Activated CD4-positive, alpha-beta T cell treated with anti-CD3 and anti-CD28 coated beads, Interleukin-2, amount 50 U/mL, for 48 hours (primary cell): ENCODE measurements at places on chromosomes 11 and 22.

GRCh38 chr11:110728476-110728875 lies 16.2 kb upstream of the ARHGAP20 start:
- no peak for DNase-seq

- DNase-seq, result no peak
Observed at GRCh38 chr22:24190159-24190540, 8.9 kb downstream of the SUSD2 start.

GRCh38 chr11:43341159-43341558 lies 17.6 kb upstream of the TTC17 start:
- DNase-seq, result no peak

- DNase-seq, result no peak
Observed at GRCh38 chr11:4560467-4560866, 15.5 kb downstream of the OR52M1 start.

GRCh38 chr11:66568124-66568916 lies at the start of gene CTSF:
TSS of gene CTSF (minus strand) at chr11:66568606. CDS start at chr11:66568486, 120 bp downstream.
- DNase-seq, result peak; percentile 75

DNA sequence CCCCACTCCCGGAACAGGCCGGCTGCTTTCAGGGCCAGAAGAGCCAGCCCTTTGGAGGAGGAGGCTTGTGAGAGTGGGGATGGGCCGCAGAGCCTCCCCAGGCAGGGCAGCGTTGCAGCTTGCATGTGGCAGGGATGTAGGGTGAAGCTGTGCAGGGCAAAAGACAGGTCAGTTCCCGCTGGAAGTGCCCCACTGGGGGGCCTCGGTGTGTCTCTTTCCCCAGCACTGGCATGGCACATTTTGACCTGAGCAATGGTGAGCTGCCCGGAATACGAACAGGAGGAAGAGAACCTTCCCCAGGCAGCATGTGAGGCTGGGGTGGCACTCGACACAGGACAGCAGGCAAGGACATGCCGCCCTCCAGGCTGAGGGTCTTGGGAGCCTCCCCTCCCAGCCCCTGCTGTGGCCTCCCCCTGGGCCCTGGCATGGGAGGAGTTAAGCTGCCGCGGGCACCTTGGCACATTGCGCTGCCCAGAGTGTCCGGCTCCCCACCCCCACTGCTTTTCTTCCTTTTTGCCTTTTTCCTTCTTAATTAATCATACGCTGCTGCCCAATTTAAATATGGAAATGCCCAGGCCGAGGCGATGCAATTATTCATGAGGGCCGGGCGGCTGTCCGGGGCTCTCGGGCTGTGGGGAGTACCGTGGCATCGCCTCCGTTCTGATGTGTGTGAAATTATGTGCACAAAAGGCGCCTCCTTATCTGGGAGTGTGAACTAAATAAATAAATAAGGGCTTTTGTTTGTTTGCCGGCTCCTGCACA lies 76.0 kb upstream of the WNT7B start:
- peak; percentile 53 for DNase-seq

- DNase-seq, result no peak
Observed at GRCh38 chr11:18191376-18191775, 18.7 kb downstream of the MRGPRX4 start.

DNA sequence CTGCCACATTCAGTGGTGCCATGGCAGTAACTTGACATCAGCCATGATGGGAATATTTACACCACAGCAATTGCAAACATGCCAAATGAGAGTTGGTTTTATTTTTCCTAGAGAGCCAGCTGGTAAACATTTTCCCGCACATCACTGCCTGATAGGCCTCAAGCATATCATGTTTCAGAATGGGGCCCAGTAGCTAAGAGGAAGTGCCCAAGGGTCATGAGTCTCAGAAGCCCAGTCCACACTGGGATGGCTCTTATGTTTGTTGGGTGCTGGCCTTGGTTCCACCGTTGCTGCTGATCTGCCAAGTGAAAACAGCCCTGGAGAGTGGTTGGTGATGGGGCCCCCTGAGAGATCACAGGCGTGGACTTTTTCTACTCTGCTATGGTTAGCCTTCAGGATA lies 64.3 kb upstream of the NAV2 start:
- no peak for DNase-seq

DNA sequence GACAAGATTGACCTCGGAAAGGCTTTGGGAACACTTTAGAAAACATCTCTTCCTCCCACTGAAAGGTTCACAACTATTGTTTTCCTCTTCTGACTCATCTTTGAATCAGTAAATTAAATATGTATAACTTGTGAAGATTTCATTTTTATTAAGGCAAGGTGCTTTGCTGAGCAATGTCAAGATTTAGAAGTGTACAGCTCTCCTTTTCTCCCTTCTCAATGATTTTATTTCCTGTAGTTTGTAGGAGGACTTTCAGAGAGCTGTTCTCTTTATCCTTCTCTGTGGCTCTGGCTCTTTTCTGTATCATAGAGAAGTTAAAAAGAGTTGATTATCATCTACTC lies 594.2 kb downstream of the METTL15 start:
- DNase-seq, result no peak

- no peak for DNase-seq
Observed at GRCh38 chr11:35064114-35064800, 74.7 kb upstream of the CD44 start.

- DNase-seq, result no peak
Observed at GRCh38 chr11:20600551-20600950, 1.1 kb downstream of the SLC6A5 start.

GRCh38 chr11:75069473-75069872 lies 27.2 kb downstream of the OR2AT4 start:
- no peak for DNase-seq

- no peak for DNase-seq
Observed at GRCh38 chr11:43508511-43508918, 149.8 kb downstream of the TTC17 start.

- no peak for DNase-seq
Observed at GRCh38 chr11:68528630-68529029, 68.1 kb downstream of the PPP6R3 start.

GRCh38 chr11:118401880-118402590 lies 629 bp downstream of the ATP5MG start:
- no peak for DNase-seq

GRCh38 chr11:43367382-43368178 lies 8.9 kb downstream of the TTC17 start:
- DNase-seq, result no peak

GRCh38 chr11:71062199-71062598 lies 190.2 kb downstream of the SHANK2 start:
- no peak for DNase-seq

DNA sequence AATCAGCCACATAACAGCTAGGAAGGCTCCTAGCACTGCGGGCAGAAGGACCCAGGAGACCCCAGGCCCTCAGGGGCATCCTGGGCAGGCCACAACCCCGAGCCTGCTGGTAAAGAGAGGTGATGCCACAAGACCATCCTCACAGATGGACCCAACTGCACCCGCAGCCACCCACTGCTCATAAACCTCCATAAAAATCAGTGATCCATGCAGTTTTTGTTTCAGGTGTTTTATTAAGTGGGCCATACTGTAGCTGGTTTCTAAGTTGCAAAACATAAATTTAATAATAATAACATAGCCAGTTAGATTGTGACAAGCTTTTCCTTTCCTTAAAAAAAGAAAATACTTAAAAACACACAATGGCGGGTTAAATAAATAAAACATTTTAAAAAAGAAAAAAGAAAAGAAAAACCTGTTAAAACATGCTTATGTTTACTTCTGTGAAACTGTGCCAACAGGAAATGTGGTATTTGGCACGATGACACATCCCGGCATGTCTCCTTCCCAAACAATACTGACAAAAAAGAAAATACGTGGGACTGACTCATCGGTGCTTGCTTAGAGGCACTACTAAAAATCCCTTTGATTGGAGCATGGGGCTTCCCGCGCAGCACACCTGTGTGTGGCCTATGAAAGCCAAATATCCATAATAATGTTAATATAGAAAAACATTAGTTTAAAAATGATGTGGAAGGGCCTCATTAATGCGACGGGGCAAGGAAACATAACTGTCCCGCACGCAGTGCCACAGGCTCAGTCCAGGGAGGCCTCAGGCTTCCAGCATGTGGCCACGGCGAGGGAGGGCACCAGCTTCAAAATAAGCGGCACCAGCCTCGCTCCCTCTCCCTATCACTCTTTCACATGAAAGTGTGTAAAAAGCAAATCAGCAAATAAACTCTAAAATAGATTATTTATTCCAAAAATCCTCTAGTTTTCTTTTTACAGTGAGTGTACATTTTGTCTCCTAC lies 47.5 kb upstream of the SCUBE2 start:
- DNase-seq, result peak; percentile 34

- DNase-seq, result peak; percentile 51
Observed at GRCh38 chr11:72471005-72471898, 36.9 kb upstream of the CLPB start.

DNA sequence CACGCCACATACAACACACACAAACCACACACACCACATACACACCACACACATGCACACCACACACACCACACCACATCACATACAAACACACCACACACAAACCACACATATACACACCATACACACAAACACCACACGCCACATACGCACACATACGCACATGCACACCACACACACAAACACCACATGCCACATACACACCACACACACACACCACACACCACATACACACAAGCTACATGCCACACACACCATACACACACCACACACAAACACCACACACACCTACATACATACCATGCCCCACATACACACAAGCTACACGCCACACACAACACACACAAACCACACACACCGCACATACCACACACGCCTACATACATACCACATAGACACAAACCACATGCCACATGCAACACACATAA lies 15.7 kb upstream of the TH start:
- DNase-seq, result no peak

DNA sequence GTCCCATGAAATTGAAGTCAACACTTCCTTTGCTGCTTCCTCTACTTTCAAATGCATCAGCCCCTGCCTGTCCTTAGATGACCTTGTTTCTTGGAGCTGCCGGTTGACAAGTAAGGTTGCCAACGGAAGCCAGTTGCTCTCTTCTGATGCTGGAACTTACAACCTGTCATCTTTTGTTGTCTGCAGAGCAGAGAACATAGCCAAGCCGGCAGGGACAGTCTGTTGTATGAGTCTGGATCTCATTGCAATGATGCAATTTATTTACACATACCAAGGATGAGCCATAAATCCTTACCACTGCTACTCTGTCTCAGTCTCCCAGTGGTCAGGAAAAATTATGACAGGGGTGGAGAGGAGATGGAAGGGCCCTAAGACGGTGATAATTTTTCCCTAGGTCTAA lies 151.4 kb downstream of the BLID start:
- no peak for DNase-seq

DNA sequence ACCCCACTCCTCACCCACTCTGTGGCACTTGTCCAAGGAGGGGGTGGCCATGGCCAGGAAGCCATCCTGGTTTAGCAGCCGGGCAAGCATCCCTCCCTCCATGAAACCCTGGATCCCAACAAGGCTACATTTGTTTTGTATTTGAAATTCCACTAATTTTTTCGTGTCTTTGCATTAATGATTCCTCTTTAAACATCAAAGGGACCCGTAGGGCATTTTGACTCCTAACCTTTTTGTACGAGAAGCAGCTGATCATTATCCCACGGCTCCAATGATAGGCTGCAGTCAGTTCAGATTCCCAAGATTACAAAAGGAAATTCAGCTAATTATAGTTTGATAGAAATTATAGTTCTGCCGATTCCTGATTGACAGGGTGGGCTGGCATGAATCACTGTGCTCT lies 10.7 kb downstream of the MYEOV start:
- no peak for DNase-seq

DNA sequence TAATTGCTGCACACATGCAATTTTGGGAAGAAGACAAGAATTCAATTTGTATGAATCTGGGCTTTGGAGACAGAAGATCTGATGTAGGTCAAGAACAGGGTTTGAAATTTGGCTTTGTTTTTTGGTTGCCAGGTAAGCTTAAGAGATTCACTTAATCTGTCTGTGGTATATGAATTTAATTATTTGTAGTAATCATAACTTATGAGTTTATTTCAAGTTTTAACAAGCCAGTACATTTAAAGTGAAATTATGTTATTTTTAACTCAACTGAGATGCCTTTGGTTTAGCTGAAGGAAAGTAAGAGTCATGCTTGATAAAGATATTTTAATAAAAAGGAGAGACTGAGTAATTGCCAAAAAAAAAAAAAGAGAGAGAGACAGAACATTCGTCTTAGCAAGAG lies 384.1 kb downstream of the LUZP2 start:
- no peak for DNase-seq

DNA sequence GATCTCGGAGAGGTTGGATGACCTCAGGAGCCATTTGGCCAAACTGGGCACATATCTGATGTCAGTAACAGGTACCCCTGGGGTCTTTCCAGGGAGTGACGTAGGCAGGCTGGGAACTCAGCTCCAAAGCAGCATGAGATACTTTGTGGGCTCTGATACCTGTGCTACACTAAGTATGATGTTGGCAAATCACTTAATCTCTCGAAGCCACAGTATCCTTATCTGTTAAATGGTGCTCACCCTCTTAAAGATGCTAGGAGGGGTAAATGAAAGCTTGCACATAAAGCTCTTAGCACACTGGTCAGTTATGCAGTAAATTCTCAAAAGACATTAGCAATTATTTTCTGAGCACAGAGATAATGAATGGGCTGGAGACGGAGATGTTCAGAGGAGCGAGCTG lies 17.1 kb upstream of the DGKZ start:
- DNase-seq, result no peak

DNA sequence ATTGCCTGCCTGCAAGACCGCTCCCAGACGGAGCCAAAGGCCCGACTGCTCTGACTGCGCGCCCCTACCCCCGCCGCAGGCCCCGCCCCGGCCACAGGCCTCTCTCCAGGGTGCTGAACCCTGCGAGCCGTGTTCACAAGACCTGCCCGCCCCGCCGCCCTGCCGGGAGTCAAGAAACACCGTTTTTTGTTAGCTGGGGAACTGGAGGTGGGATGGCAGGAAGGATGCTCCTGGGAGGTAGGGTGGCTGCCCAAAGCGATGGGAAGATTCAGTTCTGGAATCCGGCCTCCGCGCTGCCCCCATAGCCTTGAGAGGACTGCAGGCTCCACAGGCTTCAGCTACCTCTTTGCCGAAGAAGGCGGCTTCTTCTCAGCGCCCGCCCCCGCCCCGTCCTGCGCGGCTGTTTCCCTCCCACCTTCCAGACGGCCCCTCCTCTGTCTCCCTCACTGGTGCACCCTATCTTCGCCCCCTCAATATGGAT lies 2.7 kb upstream of the PDE2A start:
- peak; percentile 82 for DNase-seq

DNA sequence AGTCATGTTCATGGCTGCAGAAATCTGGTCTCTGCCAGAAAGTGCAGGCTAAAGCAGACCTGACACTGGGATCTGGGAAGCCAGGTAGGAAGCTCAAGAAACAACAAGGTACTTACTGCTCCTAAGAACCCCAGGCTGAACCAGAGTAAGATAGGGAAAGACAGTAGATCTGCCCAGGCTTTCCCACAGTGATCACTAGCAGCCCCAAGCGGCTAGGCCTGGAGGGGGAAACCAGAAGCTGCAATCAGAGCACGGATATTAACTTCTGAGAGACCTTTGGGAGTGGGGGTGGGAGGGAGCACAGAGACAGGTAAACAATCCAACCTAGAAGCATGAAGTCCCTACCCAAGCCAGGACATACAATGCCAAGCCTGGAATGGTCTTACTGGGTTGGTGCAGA lies 135.2 kb upstream of the C11orf58 start:
- no peak for DNase-seq

- DNase-seq, result no peak
Observed at GRCh38 chr11:117562136-117562535, 234.5 kb downstream of the CEP164 start.
